Left ventricle myocardium superior (tissue), 1 donor: ENCODE measurements at places on chromosomes 3 and 15. TPM values are rescaled to one million over a fixed set of nuclear protein-coding genes. Genes with fewer than 3 reads are reported as not detected.

- DNase-seq, result no peak
These were observed 83.8 kb downstream of the EDEM1 start for GRCh38 chr3:5271372-5271683.

GRCh38 chr15:75455982-75456531 lies 4.6 kb upstream of the SIN3A start:
- no peak for DNase-seq

DNA sequence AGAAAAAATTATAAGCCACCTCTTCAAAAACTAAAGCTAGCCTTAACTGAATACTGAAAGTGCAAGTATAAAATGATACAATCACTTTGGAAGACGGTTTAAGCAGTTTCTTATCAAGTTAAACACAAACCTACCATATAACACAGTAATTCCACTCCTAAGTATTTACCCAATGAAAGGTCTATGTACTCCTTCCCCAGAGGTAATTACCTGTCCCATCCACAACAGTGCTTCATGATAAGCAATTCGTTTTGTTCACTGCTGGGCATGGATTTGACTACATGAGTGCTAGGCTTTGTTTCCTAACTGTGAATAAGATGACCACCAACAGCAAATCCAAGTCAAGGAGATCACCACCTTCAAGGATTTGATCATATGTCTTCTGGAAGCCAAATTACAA lies 4.3 kb downstream of the COX5A start:
- DNase-seq, result no peak

GRCh38 chr3:152309535-152310307 lies 41.0 kb downstream of the MBNL1 start:
- DNase-seq, result no peak

DNA sequence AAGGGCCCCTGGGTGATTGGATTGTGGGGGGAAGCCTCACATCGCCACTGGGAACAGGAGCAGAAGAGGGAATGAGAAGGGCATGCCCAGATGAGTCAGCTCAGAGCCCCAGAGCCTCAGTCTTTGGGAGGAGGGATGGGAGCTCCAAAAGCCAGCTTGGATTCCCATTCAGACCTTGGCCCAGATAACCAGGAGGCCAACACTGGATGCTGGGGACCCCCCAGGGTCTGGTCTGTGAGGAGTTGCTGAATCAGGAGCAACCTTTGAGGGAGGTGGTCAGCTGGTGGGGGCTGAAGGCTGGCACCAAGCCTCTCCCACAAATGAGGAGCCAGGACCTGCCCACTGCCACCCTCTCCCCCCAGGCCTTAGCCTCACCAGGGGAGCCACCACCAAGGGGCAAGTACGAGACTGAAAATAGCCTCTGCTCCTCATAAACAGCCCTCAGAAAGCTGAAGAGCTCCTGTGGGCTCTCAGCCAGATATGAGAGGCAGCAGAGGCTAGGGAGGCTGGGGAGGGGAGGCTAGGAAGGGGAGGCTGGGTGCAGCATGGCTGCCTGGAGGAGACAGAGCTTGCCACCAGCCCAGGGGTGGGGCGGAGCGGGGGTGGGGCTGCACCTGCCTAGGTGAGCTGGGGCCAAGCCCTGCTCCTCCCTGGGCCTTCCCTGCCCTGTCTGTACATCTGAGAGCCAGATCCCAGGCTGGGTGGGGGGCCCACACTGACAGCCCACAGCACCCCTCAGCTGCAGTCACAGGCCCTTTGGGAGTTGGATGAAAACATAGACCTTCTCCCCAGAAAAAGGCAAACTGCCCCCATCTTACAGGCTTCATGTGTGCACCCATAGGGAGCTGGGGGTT lies 99.8 kb downstream of the SEC22A start:
- DNase-seq, result no peak

- no peak for DNase-seq
These were observed 103.0 kb upstream of the RPL32 start for GRCh38 chr3:12944413-12944812.

GRCh38 chr3:33023176-33024136 lies 72.0 kb downstream of the CCR4 start:
- DNase-seq, result no peak

- no peak for DNase-seq
These were observed 15.2 kb downstream of the CA12 start for GRCh38 chr15:63366451-63366850.

DNA sequence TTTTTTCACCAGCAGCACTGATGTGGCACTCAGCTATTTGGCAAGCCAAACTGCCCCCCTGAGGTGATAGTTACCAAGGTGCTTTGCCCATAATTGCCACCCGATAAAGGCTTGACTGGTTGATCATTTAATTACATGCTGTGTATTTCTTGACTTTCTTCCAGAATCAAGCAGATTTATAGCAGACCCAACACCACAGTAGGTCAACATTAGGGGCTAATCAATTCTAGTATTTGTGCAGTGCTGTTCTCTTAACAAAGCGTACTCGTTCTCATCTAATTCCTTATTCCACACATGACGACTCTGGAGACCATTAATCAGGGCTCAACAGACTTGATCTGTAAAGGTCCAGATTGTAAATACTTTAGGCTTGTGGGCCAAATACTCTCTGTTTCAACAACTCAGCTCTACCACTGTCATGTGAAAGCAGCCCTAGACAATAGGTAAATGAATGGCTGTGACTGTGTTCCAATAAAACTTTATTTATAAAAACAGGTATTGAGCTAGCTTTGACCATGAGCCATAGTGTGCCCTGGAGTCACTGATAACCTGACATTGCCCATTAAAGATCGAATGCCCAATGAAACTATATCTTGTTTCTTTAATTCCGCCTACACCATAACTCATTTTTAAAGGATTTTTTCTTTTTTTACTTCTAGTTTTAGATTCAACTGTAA lies 119.1 kb upstream of the TMC3 start:
- DNase-seq, result no peak

DNA sequence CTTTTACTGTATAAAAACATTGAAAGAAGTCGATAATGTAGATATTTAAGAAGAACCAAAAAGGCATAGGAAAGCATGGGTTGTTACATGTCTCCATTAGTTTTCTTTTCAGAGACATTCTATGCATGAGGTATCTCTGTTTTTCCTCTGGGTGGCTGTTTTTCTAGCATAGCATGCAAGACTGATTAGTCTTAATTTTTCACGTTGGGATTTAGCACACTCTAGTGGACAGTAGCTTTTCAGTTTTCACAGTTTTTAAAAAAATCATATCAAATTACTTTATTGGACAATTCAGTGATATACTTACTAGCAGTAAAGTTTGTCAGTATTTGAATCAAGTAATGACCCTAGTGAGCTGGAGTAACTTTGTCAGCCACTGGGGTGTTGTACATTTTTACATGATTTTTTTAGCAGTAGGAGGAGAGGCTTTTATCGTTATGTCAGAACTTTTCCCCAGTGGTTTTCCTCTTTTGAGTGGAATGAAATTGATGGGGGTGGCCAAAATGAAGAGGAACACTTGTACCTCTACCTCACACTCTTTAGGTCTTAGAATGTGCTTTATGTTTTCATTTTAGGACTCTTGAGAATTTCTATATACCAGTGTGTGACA lies 57.2 kb downstream of the SEC22A start:
- no peak for DNase-seq

- no peak for DNase-seq
These were observed 446.7 kb upstream of the PROK2 start for GRCh38 chr3:72231439-72232196.

- no peak for DNase-seq
These were observed 177.2 kb downstream of the ITPR1 start for GRCh38 chr3:4670352-4670751.

- no peak for DNase-seq
These were observed 495.6 kb downstream of the LPP start for GRCh38 chr3:188649521-188649920.

GRCh38 chr3:131491084-131491483 lies 11.7 kb downstream of the MRPL3 start:
- DNase-seq, result no peak

GRCh38 chr15:79478108-79478507 lies 46.0 kb downstream of the MINAR1 start:
- DNase-seq, result no peak

DNA sequence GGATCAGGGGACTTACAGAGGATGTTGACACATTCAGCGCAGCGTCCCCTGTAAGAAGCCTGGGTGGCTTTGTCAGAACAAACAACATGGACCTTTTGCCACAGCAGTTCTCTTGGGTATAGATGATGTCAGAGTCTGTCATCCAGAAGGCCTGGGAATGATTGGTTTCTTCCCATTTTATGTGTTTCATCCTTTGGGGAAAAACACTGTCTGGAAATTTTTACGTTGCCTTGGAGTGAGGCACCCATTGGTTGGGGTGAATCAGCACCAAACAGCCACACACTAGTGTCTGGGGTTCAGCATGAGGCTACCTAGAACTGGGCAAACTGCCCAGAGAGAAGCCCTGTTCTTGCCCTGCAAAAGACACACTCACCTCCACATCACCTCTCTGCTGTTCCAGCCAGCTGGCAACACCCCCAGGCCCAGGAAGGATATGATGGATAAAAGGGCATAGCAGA lies 123.0 kb downstream of the FAM43A start:
- DNase-seq, result no peak

DNA sequence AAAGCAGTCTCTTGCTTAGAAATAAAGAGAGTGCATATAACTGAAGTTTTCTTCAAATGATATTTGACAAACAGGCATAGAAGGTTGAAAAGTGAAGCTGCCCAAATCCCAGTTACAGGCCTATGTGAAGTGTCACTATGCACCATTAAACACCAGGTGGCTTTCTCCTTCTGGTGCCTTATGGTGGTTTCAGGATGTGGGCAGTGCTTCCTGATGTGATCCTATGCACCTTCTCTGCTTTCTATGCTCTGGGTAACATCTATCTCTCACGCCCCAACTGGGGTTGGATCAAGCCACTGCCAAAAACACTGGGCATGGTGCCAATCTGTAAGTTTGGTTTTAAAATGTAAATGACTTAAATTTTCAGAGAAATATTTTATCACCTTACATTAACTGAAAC lies 744.7 kb downstream of the TUSC7 start:
- no peak for DNase-seq

DNA sequence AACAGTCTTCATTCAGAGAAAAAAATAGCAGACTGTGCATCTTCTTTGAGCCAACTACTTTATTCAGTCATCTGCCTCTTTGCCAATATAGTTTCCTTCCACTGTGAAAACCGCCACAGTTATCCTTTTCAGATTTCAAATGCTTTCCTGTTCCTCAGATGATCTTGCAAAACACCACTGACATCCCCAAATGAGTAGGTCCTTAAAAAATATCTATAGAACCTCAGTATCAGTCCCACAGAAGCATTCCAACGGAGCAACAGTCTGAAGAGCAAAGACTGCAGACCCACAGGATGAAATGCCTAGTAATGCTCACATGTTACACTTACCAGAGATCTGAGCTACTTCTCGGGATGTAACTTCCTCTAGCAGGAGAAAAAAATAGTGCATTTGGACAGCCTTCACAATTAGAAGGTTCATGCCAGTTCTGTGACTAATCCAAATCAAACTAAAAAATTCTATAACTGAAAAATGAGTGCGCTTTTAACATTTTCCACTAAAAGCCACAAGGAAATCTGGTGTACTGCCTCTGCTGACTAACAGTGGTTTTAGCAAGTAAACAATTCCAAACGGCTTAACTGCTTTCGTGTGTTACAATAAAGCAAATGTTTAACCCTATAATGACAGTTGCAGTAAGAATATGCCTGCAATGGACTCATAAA lies at the start of gene ANKRD28:
Gene ANKRD28, minus strand, starts transcription at position 338 of the 662 bp plus-strand sequence. CDS start 1,458 bp downstream, outside the sequence.
- DNase-seq, result no peak

DNA sequence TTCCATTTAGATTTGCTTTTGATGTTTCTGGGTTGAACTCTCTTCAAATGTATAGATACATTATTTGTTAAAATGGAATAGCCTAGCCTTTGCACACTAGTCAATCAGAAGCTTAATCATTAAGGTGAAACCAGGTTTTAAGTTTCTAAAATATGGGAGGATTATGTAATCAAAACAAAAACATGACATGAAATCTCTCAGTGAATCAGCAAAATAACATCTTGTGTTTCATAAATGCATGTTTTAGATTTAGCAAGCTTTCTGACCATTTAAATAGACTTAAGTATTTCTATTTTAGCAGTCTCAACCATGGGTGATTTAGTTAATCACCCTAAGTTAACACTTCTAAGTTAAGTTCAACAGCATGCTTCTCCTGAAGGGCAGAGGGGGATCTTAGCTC lies 11.3 kb downstream of the GTF2E1 start:
- DNase-seq, result no peak

- no peak for DNase-seq
These were observed 178.4 kb upstream of the CDIN1 start for GRCh38 chr15:36400936-36401585.

DNA sequence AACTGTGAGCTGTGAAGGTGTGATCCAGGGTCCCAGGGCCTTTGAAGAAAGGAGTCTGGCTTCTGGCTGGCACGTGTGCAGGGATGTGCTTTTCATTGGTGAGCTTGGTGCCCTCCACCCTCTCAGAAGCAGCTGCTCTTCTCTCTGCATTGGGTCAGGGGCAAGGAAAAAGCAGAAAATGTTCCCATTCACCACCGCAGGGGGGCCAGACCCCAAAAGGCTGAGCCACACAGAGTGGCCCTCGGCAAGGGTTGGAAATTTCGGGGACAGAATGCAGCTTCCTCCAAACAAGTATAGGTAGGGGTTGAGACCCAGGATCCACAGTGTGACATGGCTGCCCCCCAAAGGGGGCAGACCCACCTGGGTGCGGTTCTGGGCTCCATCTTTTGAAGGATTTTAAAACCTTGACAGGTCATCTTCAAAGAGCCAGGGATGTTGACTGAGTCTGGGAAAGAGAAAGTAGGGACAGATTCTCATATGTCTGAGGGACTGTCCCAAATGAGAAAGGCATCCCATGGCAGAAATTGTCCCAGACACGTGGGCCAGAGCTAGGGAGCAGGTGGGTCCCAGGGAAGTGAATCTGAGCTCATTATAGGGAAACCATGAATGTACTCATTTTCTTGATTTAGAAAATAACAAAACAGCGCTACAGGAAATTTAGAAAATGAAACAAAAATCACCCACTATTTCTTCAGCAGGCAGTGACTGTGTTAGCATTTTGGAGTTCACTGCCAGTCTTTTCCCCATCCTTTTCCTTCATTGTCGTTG lies 2.7 kb downstream of the CSK start:
- no peak for DNase-seq

- DNase-seq, result no peak
These were observed 157.3 kb downstream of the WNT5A start for GRCh38 chr3:55329849-55330248.

DNA sequence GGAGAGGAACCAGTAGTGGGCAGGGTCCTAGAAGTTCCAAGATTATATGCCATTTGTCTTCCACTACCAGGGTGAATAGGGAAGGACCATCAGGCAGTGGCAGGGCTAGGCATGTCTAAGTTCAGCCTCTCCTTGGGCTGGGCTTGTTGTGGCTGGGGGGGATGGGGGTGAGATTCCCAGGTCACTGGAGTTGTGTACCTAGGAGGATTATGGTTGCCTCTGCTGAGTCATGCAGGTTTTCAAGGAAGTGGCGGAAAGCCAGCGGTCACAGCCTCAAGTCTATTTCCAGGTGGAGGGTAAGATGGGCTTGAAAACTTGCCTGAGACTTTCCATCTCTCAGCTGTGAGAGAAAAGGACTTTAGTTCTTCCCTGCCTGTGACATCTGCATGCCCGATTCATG lies 1407.1 kb downstream of the SI start:
- no peak for DNase-seq

REC114 gene
- total RNA-seq, result 0.84 TPM

CSPG4 gene
- total RNA-seq, result 5.2 TPM

GCNT3 gene
- not detected for total RNA-seq

SIDT1 gene
- total RNA-seq, result 0.47 TPM

RCCD1 gene
- total RNA-seq, result 11.5 TPM

ADAMTS7 gene
- total RNA-seq, result 37.9 TPM

GOLGA6B gene
- not detected for total RNA-seq

CHST14 gene
- 6.0 TPM for total RNA-seq
